Stimulated activated CD8-positive, alpha-beta memory T cell treated with anti-CD3 and anti-CD28 coated beads, Interleukin-2, amount 100 ng/mL, for 1 hour (primary cell): ENCODE measurements at places on chromosomes 1 and 21.

DNA sequence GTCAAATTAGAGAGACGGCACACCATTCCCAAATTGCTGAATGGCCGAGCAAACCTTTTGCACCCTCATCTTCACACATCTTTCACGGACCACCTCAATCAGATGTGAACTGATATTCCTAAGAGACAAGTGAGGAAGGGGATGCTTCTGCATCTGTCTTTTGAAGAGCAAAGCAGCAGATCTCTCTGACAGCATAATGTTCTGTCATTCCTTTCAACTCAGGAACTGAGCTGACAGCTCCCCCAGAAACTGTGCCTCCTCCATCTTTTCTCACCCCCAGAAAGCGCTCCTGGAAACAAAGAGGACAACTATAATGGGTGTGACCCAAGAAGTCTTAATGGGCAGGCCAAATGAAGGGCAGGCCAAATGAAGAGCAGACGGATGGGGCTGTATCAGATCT, 256.4 kb downstream of the C1orf94 start:
- no peak for DNase-seq

GRCh38 chr1:22121421-22121911, 21.4 kb downstream of the WNT4 start:
- DNase-seq = no peak

DNA sequence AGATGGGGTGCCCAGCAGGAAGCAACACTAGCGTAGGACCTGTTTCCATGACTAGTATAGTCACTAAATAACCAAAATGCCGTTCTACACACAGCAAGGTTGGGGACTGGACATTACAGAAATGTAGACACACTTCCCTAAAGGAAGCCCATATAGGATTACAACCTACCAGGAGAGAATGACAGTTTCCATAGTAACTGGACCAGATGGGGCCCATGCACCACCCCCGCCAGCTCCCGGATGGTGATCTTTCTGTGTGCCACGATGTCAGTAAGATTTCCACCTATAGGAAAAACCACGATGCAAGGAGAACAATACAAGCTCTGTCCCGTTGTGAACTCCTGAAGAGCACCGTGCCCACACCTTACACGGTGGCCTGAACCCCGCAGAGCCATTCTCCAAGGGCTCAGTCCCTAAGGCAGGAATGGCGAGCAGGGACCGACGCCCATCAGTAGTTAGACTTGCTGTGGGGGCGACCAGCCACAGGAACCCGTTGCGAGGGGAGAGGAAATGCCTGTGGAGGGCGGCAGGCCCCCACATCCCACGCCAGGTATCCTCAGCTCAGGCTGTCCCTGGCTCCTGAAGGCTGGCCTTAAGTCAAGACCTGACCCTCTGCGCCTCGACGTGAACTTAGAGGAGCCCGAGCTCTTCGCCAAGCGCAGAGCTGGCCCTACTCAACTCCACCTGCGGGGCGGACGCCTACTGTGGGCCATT, 13.6 kb upstream of the CEP85 start:
- DNase-seq = no peak

DNA sequence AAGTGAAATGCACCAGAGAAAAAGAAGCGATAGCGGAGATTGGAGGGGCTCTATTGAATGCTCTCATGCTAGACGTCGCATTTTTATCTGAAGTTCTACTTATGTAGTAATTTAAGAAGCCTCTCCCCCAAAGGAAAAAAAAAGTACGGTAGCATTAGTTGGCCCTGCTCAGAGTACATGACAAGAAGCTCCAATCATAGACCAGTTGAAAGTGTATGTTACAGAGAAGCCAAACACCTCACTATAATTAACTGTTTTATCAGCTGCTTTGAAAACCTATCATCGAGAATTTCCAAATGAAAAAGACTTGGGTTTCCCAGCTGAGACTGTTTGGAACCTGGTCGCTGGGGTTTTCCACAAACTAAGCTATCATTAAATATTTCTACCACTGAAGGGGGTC, 19.6 kb upstream of the OVAAL start:
- no peak for DNase-seq

DNA sequence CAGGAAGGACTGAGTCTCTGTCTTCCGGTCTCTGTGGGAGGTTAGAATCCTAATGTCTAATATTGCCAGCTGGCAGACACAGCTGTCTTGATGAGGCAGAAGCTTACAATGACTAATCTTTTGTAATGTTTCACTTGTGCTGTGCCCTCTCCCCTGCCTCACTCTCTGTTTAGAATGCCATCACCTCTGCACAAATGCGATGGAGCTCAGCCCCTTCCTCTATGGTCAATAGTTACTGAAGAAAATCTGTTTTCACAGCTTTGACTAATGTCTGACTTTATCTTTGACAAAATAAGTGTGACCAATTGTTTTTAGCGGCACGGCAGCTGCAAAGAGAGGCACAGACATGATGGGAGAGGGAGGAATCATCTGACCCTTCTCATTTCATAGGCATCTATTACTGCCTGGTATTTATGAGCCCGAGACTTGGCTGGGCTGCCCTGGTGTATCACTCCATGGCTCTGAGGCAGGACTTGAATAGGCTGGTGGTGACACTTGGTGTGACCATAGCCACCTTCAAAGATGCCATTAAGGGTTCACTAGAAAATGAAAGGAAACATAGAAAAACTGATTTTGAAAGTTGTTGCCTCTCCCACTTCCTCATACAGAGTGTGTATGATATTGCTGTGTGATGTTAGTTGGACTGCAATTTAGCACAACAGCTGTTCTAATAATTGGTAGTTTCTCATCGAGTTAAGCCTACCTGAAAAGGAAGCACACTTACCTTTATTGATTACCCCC, 163.2 kb upstream of the NBPF11 start:
- DNase-seq = no peak

GRCh38 chr1:209708297-209708696, 3.7 kb downstream of the HSD11B1 start:
- DNase-seq = no peak

- DNase-seq = no peak
Measured at GRCh38 chr1:229434641-229435051, 752 bp upstream of the ACTA1 start.

- DNase-seq = no peak
Measured at GRCh38 chr1:214537219-214537618, 14.2 kb downstream of the PTPN14 start.

GRCh38 chr1:103459346-103459745, 66.2 kb upstream of the RNPC3 start:
- no peak for DNase-seq

GRCh38 chr1:112513112-112513870, 4.5 kb downstream of the WNT2B start:
- no peak for DNase-seq

- no peak for DNase-seq
Measured at GRCh38 chr1:234556245-234556943, 53.6 kb downstream of the IRF2BP2 start.

DNA sequence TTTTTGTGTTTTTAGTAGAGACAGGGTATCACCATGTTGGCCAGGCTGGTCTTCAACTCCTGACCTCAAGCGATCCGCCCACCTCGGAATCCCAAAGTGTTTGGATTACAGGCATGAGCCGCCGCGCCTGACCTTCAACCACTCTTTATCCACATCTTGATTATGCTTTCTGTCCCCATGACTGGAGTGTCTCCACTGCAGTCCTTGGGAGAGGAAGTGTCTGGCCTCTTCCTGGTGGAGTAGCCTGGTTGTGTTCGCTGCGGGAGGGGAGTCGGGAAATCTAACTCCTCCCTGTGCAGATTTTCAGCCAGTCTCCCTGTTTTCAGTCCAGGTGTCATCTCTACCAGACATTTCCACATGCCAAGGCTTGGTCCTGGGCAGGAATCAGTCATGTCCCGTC, 9.7 kb downstream of the KISS1 start:
- DNase-seq = no peak

GRCh38 chr1:94014635-94015488, 105.6 kb upstream of the GCLM start:
- no peak for DNase-seq

DNA sequence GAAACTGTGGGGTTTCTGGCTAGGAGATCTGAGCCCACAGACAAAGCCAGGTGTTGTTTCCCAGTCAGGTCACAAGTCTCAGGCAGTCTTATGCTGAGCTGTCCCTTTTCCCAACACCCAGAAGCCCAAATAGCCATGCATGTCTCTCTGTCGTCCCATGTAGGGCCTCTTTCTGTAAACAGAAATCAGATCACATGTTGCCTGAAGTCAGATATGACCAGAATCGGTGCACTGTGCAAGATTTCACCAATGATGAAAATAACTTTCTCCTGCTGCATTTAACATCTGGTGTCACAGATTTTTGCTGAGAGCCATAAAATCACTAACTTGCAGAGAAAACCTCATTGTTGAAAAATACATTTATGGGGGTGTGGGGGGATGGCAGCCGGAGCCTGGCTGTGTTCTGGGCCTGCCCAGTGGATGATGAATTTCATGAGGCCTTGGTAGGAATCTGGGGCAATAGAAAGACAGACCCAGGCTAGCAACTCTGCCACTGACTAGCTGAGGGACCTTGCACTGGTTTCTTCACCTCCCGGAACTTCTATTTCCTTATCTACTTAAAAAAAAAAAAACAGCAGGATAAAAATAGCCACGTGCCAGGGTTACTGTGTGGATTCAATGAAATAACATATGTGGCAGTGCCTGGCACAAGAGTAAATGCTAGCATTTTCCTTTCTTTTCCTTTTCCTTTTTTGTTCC, 158.8 kb upstream of the NFIA start:
- no peak for DNase-seq

DNA sequence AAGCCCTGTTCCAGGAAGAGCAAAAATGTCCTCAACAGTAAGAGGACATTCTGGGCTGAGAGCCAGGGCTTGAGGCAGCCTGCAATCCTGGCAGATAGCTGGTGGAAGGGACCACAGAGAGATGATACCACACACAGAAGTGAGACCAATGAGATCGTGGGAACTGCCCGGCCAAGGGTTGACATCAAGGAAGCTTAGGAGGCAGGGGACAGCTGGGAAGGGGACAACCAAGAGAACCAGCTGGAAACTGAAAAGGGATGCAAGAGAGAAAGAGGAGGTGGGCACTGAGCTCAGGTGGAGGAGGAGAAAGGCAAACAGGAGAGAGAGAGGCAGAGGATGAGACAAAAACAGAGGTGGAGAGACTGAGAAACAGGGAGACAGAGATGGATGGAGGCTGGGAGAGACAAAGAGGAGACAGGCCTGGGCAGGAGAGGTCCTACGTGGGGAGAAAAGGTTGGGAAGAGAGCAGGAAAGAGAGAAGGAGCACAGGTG, 9.2 kb downstream of the PDZK1IP1 start:
- no peak for DNase-seq

- no peak for DNase-seq
Measured at GRCh38 chr21:41786509-41786987, 19.7 kb upstream of the RIPK4 start.

GRCh38 chr1:118821801-118822200, 166.3 kb downstream of the TBX15 start:
- no peak for DNase-seq

DNA sequence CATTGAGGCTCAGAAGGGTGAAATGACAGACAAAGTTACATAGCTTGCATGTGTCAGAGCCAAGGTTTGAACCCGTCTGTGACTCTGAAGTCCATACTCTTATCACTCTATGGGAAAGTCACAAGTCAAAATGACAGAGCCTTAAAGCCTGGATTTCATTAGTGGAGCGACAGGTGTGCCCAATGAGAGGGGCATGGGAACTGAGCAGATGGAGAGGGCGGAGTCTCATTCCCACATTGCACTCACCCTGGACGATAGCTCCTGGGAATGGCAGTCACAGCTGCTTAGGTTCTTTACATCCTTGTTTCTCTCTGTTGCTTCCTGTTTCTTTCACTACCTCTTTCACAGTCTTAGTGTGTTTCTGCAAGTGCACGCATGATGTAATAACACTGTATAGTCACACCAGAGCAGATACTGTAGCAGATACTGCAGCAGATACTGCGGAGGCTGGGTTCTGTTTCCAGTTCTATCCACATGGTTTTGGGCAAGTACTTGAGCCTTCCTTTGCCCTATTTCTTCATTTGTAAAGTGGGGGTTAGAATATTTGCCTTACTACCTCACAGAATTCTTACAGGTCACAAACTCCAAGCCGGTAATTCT, 127.2 kb downstream of the ZSCAN20 start:
- no peak for DNase-seq

GRCh38 chr1:206955476-206956451, 9.5 kb upstream of the PIGR start:
- no peak for DNase-seq

- DNase-seq = no peak
Measured at GRCh38 chr1:235929216-235929615, 62.5 kb upstream of the LYST start.

DNA sequence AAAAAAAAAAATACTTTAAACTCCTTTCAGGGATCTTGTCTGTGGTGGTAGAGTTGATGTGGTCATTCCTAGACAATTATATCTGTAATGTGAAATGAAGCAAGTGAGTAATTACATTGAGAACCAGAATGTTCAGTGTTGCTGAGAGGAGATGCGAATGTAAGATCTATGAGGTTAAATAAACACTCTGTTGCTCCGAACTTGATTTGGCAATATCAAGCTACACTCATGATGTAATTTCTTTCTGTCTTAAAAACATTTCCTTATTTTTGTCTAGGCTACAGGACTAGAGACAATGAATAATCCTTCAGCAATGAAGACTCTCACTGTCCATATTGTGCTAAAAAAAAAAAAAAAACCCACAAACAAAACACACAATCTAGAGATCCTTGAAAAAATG, 63.1 kb upstream of the IGSF5 start:
- no peak for DNase-seq

DNA sequence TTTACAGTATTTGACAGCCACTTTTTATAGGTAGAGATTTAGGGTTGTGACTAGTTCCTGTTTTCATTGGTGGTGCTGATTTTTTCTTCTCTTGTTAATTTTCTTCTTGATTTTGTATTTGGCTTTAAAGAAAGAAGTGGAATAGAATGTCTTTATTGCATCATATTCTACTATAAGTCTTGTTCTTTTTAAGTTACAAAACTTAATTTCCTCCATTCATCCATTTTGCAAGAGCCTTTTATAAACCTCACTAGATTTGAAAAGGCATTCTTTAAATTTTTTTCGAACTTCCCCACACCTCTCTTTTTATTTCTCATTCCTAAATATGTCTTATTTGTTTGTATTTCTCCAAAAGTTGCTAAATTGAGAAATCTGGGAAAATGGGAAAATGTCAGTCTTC, 1368.6 kb upstream of the ADGRL4 start:
- no peak for DNase-seq

- DNase-seq = no peak
Measured at GRCh38 chr1:233627823-233628222, 13.9 kb downstream of the KCNK1 start.

- no peak for DNase-seq
Measured at GRCh38 chr1:89995598-89996449, 914 bp downstream of the ZNF326 start.

- DNase-seq = no peak
Measured at GRCh38 chr21:43297391-43297981, 128.7 kb downstream of the CRYAA start.

- DNase-seq = no peak
Measured at GRCh38 chr21:42377211-42377950, 11.0 kb upstream of the TFF1 start.

- DNase-seq = no peak
Measured at GRCh38 chr1:246726881-246727280, 2.7 kb downstream of the SCCPDH start.
